ENCODE measurements at places on chromosomes 13 and 19.

DNA sequence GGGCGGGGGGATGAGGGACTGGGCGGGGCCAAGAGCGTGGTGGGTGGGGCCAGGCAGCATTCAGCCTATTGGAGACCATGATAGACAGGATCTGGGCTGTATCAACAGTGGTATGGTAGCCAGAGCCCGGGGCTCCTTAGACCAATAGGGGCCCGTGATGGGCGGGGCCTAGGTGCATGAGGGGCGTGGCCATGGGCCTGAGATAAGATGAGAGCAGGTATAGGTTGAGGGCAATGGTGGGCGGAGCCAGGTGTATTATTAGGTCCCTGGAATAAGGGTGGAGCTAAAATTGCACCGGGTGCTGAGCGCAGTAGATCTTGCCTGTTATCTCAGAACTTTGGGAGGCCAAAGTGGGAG lies 5.3 kb downstream of the ABCA7 start:
- peak; percentile 31 for DNase-seq

DNA sequence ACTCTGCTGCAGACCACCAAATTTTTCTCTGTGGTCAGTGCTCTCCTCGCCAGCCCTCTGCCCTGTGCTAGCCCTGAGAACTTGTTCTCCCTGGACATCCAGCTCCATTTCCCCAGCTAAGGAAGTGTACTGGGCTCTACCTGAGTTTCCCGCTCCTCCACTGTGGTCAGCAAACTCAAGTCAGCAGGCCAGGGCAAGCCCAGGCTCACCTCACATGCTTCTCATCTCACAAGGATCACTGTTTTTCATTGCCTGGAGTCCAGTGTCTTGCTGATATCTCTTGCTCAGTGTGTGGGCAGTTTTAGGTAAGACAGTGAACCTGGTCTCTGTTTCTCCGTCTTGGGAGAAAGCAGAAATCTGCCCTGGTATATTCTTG lies 201.4 kb downstream of the FOXO1 start:
- DNase-seq, result no peak

DNA sequence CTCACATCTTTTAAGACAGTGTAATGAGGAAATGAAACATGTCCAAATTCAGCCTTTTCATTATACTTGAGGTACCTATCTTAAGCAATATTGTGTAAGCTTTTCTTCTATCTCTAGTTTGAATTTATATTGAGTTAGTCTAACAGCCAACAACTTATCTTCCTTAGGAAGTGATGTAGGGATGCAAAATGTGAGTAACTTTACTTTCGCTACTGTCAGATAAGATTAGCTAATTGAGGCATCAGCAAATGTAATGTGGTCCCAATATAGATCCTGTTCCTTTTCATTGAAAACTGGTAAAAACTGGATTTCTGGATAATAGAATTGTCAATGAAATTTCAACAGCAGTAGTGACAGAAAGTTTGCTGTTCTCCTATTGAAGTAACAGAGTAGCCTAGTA lies 902.2 kb downstream of the GPC5 start:
- DNase-seq, result no peak

DNA sequence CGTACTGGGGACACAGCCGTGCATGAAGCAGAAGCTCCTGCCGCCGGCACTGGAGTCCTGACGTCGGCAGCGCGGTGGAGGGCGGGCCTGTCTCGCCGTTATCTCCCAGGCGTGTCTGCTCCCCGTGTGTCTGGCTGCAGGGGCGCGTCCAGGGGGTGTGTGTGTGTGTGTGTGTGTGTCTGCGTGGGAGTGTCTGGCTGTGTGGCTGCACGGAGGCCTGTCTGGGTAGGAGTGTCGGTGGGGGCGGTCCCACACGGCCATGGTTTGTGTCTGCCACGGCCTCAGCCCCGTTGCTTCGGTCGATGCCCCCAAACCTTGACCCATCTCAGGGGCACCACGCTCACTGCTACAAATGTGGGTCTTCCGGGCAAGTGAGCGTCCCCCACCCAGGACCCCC lies 18.3 kb downstream of the ARID3A start:
- DNase-seq, result no peak

DNA sequence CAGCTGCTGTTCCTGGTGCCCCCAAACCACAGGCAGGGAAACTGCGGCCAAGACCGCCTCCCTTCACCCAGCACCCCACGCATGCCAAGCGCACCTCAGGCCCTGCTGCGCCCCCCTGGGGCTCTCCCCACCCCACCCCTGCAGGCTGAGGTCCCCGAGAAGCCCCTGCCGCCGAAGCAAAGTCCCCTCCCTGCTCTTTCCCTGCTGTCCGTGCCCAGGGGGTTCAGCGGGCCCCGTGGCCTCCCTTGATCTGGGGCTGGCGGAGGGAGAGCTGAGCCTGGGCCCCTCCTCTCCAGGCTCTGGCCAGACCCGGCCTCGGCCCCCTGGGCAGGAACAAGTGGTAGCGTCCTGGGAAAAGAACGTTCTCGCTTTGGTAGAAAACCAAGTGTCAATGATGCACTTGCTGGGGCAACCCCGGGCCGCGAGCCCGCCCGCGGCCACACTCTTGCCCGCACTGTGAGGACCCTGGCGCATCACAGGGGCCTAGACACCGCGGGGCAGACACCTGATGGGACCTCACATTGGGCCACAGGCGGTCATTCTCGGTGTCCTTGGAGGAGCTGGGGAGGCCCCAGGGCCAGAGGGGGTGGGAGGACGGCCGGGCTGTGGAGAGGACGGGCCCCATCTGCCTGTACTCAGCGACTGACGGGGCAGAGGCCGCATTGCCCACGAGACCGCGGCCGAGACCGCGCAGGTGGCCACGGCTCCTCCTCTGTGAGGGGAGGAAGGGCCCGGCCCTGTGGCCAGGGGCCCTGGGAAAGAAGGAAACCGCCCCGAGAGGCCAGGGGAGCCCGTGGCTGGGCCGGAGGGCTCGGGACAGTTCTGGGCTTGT lies 29.0 kb downstream of the GPX4 start:
- DNase-seq, result no peak

GRCh38 chr13:51237887-51238286 lies 15.7 kb downstream of the FAM124A start:
- no peak for DNase-seq

- DNase-seq, result no peak
Observed at GRCh38 chr19:4516939-4517300, 1.4 kb downstream of the PLIN4 start.

- DNase-seq, result no peak
Observed at GRCh38 chr13:83878691-83879430, 3.4 kb downstream of the SLITRK1 start.

DNA sequence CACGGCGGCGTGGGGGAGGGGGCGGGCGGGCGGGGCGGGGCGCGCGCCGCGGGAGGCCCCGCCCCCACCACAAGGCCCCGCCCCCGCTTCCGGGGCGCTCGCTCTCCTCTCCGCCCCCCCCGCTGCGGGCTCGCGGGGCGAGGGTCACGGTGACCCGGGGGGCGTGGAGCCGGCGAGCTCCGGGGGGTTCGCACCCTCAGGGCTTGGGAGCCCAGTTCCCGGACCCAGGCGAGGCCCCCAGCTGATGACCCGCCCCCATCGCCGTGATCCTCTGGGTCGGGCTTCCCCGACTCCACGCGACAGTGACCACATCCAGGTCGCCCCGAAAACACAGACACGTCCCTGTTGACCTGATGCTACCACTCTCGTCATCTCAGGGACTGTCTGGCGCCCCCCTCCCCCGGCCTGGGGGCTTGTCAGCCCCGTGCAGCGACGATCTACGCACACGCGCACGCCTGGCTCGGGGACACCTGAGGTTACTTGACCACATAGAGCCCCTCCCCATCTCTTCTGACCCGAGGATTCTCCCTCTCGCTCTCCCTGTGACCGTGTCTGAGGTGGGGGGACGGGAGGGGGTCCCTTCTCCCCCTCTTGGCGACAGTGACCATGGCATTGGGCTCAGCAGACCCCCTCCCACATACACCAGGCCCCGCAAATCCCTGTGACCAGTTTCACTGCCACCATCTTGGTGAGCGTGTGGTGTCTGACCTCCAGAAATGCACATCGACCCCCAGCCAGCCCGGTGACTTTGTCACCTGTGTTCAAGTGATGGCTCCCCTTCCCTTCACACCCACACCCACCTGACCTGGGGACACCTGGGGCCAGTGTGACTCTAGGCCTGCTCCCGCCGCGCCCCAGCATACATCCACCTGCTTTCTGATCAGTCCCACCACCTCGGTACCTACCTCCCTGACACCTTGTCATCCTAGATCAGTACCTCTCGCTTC lies 670 bp downstream of the MAP2K7 start:
- DNase-seq, result peak; percentile 68

DNA sequence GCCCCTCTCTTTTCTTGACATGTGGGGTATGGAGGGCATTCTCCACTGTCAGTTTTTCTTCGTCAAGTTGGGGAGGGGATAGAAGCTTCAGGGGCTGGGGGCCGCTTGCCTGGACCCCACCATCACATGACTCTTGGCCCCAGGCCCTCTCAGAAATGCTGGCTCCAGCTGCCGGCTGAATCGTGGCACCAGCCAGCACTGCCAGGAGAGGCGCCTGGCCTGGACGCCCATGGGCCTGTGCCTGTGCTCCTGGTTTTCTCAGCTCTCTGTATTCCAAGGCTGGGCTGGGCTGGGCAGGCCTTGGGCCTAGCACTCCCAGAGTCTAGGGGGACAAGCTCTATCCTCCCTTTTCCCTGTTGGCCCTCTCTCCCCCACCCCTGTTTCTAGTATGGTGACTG lies 38.6 kb downstream of the LYL1 start:
- no peak for DNase-seq

GRCh38 chr13:41162151-41162550 lies 29.5 kb upstream of the KBTBD6 start:
- DNase-seq, result no peak

- DNase-seq, result no peak
Observed at GRCh38 chr13:45185286-45185685, 15.6 kb downstream of the KCTD4 start.

DNA sequence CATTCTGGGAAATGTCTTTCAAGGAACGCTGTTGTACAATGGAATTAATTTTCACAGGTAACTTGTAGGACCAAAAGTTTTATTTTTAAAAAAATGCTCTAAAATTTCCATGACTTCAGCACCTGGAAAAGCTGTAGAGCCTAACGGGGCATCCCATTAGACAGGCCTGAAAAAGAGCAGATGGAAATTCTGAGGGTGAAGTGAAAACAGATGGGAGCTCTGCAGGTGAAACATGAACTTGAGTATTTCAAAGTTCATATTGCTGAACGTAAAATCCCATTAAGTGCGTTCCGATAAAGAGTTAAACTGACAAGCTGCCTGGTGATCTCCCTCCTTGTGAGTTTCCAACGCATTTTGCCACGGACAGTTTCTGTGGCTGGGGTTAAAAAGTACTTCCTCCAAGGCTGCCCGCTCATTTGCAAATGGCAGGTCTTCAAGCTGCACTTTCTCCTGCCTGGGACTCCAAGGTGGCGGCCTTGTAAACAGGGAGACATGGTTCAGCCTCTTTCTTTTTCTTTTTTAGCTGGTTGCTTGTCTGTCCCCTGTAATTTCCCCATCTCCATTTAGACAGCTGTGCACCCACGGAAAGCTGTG lies 450.4 kb downstream of the FGF9 start:
- no peak for DNase-seq

- DNase-seq, result no peak
Observed at GRCh38 chr13:45206340-45206739, 5.5 kb upstream of the KCTD4 start.

DNA sequence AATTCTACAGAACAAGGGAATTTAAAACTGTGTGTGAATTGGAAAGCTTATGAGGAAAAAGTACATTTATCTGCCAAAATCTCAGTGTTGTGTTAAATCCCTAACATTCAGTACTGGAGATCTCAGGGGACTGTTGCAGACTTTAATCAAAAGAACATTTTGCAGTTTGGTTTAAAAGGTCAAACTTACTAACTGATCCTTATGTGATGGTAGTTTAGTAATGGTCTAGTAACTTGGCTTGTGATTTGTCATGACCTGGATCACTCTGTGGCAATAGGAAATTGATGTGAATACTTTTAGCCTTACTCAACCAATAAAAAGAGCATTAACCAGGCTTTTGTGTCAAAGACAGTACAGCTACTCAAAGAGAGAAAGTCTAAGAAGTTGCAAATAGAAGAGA lies 862.1 kb upstream of the MIR17HG start:
- DNase-seq, result no peak

DNA sequence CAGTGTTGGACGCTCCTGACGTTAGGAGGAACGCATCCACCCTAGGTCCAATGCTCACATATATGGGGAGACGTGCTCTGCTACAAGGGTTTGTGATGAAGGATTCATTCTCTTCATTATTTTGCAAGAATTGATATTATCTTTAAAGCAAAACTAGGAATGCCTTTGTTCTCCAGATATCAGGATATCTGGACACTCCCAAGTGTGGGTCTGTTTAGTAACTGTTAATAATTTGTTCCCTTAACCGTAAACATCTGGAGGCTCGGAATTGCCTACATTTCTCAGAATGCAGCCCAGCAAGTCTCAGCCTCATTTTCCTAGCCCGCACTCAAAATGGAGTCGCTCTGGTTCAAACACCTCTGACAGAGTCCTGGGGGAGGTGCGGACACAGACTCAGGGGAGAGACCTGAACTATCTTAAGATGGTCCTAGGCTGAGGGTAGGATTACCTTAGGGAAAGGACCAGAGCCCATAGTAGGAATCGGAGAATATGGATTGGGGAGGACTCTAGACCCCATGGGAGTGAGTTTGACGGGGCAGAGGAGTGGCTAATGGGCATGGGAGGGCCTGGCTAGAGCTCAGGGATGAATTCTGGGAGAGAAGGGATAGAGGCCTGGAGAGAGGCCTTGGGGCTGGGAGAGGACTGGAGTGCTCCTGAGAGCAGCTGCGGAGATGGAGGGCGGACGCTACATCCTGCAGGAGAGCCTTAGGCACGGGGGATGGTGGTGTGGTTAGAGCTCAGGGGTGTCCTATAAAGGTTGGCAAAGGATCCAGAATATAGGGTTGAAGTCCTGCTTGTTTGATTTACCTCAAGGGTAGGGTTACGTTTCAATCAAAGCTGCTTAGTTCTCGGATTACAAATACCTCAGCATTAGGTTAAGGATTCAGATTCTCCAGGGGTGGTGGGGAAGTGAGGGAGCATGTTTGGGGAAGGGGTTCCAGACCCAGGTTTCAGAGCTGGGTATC lies 43.2 kb downstream of the ZNF331 start:
- DNase-seq, result no peak

Data from stimulated activated naive CD4-positive, alpha-beta T cell (primary cell).